ENCODE measurements at places on chromosomes 2 and 18.

- no peak for DNase-seq
These were observed 62.1 kb downstream of the TMEM17 start for GRCh38 chr2:62443886-62444285.

- no peak for DNase-seq
These were observed 17.5 kb downstream of the ASB1 start for GRCh38 chr2:238444242-238444641.

- no peak for DNase-seq
These were observed 284.1 kb downstream of the AGPS start for GRCh38 chr2:177676636-177677035.

DNA sequence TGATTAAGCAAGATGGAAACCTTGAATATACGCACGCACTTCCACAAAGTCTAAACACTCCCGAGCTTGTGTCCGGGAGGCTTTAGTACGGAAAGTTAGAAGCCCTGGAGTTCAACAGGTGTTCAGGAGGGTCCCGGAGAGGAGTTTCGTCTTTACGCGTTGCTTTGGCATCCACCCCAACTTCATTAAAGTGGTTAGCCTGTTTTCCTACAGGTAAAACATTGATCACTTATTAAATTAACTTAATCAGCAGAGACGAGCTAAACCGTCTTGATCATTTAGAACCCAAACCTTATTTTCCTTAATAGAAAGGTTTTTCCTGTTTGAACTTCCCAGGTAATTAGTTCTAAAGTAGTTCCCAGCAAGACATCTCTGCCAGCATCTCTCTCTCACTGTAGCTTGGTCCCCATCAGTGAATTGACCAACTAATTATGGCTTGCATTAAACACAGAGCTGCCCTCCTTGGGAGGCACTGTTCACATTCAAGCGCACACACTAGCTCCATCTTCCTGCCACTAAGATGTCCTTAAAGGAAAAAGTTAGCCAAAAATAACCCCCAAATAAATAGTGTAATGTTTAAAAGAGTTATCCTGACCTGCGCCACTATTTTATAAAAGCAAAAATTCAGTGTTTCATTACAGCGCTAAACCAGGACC is 1.4 kb downstream of the NPAS2 start:
- no peak for DNase-seq

DNA sequence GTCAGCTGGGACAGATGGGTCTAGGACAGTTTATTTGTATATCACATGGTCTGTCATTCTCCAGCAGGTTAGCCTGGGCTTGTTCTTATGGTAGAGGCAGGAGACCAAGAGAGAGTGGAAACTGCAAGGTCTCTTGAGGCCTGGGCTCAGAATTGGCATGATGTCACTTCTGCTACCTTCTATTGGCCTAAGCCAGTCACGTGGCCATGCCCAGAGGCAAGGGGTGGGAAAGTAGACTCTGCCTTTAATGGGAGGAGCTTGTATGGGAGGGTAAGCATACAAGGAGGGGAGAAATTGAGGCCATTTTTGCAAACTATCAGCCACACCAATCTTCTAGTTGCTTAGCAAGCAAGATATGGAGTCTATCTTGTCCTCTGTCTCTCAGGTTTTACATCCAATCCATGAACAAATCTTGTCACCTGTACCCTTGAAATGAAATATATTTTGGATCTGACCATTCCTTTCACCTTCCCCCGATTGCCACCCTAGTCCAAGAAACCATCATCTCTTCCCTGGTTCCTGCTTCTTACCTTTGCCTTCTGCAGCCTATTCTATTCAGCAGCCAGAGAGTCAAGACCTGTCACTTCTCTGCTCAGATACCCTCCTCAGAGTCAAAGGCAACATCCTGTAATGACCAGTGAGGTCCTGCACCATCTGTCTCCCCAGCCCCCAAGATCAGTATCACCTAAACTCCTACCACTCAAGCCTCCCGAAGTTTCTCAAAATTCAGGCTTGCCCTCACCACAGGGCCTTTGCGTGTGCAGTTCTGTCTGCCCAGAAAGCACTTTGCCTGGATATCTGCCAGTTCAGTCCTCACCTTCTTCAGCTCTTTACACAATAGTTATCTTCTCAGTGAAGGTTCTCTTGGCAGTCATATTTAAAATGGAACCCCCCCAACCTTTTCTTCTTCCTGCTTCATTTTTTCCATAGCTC is 240.0 kb downstream of the LOXHD1 start:
- DNase-seq = no peak

GRCh38 chr2:207901829-207902228 is 123.5 kb downstream of the PLEKHM3 start:
- no peak for DNase-seq

- DNase-seq = no peak
These were observed 107.8 kb downstream of the NBEAL1 start for GRCh38 chr2:203122317-203122986.

DNA sequence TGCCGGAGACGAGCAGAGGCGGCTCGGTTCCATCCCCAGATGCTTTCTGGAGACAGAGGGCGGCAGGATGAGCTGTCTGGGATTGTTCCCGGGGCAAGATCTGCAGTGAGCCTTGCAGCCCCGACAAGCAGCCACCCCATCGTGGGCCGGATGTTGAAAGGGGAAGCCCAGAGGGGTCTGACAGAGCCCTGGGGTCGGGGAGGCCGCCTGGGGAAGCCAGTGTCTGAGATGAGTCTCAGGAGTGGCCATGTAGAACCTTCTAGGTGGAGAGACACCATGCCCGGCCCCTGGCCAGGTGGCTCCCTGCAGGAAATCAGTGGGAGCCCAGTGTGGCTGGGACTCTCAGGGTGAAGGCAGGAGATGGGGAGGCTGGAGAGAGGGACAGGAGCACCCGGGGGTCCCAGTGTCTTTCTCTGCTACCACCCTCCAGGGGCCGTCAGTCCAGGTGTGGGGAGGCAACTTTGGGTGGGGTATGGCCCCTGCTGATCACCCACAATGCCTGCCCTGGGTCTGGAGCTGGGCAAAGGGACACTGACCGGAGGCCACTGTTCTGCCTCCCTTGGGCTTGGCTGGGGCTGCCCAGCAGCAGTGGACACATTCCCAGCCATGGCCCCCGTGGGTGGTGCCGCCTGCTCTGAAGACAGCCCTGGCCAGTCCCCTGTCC is 128.3 kb upstream of the HS6ST1 start:
- DNase-seq = no peak

DNA sequence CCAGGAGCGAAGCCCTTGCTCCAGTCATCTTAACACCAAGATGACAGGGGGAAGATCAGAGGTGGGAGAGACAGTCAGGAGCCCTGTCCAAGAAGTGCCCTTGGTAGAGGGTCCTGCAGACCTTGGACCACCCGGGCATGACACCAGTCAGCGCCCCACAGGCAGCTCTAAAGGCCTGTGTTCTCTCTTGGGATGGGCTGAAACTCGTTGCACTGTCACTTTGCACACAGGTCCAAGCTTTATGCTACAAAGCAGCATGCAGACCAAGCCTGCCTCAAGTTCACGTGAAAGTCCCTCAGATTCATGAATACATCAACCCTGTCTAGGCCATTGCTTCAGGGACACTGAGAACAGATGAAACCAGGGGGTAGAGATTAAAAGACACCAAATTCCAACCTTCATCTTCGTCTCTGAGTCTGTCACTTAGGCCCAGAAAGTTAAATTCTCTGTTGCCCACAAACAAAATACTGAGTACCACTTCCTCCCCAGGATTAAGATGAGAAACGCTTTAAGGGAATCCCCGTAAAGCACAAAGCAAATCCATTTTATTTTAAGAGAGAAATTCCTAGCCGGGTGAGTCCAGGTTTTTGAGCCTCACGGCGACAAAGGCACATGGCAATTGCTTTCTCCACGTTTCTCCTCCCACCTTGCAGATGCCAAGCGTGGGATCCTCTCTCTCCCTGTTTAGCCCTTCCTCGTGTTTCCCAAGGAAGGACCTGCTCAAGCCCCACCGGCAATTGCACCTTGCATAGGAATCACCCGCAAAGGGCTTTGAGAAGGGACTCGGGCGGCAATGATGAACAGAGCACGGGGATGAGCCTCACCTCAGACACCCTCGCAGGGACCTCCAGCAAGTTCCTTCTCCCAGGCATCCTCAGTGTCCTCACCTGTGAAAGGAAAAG is 75.0 kb upstream of the ID2 start:
- no peak for DNase-seq

DNA sequence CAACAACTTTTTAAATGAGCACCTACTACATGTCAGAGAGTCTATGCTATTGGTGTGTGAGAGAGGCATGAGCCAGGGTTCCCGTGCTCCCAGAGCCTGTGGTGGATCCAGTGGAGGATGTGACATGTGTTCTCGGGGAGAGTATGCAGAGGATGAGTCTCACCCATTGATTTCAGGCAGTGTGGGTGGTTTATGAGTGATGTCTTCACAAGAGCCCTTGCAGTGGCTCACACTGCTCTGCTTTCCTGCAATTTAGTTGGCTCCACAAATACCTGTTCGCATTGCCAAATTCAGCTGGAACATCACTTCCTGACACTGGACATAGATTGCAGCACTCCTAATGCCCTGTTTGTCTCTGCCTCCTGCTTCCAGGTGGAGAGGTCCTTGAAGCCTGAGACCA is 243.6 kb upstream of the CXCR4 start:
- DNase-seq = no peak

GRCh38 chr2:168910330-168910729 is 9.2 kb downstream of the G6PC2 start:
- DNase-seq = no peak

DNA sequence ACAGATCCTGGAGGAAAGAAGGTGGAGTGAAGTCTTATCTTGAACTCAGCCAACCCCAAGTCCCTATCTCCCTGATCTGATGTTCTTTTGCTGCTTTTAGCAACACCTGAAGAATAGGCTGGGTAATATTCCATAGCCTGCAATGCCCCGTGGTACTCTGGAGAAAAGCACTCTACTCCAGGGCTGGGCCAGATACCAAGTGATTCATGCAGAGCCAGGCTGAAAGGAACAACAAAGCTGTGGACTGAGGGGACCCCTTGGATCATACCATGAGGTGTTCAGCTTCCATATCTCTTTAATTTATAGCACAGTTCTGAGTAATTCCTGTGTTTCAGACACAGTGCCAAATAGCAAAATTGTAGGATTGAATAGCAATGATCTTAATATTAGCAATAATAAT is 130.6 kb downstream of the NXPH2 start:
- DNase-seq = no peak

DNA sequence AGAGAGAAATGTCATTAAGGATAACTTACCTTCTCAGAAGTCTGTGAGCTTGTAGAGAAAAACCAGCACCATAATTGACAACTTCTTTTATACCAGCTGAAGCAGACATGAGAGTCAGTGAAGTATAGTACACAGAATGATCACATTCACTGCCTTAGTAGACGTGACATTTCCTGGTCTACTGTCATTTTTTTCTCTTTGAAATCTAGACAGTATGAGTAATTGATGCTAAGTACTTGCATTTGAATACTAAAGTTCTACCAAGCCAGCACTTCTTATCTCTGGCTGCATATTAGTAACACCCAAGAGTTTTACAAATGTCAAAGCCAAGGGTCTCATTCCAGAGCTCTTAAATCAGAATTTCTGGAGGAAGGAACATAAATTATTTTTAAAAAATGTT is 25.4 kb upstream of the ACADL start:
- no peak for DNase-seq

DNA sequence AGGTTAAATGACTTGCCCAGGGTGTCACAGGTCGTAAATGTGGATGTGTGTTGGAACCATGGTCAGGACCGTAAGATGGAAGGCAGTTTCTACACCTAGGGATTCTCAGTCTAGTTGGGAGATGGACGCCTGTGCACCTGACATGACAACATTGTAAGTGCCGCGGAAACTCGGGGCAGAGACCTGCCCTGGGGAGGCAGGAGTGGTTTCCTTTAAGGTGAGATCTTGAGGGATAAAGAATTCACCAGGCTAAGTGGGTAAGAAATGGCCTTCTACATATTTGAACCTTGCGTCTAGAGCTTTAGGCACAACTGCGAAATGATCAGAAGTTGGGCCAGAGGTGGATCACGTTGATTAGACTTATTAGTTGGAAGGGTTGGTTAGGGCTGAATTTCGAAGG is 1.6 kb downstream of the DGKD start:
- no peak for DNase-seq

DNA sequence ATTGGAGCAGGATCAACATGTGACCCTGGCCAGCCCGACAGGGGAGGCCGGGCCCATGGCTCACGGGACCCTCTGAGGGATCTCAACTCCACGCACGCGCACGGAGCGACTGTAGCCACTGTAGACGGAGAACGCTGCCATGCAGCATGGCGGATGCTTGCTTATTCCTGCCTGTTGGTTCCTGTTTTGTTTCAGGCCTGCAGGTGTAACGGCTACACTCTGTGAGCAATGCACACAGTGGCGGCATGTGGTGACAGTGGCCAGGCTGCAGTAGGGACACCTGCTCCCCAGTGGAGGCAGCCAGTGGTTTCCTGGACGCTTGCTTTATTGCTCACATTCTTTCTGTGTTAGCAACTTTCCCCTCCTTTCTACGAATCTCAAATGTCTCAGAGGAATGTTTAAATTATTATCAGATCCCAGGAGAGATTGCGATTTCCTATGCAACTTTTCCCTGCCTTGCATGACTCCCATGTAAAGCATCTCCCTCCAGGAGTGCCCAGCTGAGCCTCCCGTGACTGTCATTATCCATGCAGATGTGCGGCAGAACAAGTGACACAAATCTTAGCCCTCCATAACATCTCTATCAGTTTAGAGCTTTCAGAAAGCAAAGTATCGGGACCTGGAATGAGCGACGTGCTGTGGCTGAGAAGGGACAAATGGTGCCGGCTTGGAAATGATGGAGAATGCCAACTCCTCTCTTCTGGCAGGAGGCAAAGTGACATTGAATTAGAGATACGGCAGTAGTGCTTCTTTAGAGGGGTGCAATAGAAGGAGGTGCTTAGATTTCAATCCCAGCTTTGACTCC is 209.7 kb downstream of the ASB1 start:
- DNase-seq = peak; percentile 84

GRCh38 chr2:133986881-133987795 is 266.7 kb upstream of the MGAT5 start:
- DNase-seq = no peak

DNA sequence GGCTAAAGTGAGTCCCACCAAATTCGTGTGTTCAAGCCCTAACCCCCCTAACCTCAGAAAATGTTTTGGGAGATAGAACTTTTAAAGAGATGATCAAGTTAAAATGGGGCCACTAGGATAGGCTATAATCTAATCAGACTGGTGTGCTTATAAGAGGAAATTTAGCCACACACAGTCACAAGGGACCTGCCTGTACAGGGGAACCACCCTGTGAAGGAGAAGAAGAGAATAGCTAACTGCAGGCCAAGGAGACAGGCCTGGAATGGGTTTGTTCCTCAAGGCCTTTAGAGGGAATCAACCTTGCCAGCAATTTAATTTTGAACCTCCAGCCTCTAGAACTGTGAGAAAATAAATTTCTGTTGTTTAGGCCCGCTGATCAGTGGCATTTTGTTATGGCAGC is 36.0 kb upstream of the TANK start:
- DNase-seq = no peak

GRCh38 chr2:39657287-39657937 is 8.3 kb upstream of the TMEM178A start:
- DNase-seq = no peak

GRCh38 chr18:23094411-23095190 is 40.7 kb upstream of the CABLES1 start:
- DNase-seq = no peak

GRCh38 chr2:102028470-102028869 is 36.7 kb downstream of the IL1R2 start:
- no peak for DNase-seq

GRCh38 chr2:230955163-230955737 is 30.2 kb upstream of the GPR55 start:
- DNase-seq = no peak

- no peak for DNase-seq
These were observed 167.6 kb upstream of the DDX18 start for GRCh38 chr2:117646872-117647271.

- no peak for DNase-seq
These were observed 58.5 kb downstream of the CABYR start for GRCh38 chr18:24197412-24197811.
